ENCODE measurements at places on chromosomes 3 and 15.

DNA sequence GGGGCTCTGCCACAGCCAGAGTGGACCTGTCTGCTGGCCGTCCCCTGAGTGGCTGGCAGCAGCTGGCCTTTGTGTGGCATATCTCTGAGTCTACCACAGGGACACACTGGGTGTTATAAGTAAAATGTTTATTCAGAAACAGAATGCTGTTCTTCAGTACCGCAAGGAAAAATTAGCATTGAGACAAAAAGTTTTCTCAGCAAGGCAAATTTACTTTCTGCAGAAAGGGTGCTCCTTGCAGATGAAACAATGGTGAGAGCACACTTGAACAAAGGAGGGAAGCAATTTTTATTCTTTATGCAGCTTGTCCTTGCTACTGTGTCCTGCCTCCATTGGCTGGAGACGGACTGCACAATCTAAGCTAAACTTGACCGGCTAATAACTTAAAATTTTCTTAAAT is 4.0 kb downstream of the TMEM89 start:
- H3K36me3 ChIP-seq = no peaks in the 10 kb centered on the region
- no peaks in the 10 kb centered on the region for H3K4me1 ChIP-seq
- H3K27me3 ChIP-seq = no peaks in the 10 kb centered on the region
- no peak overlapping the region for H3K27ac ChIP-seq
- no peak overlapping the region for H3K4me3 ChIP-seq
- no peak for DNase-seq

DNA sequence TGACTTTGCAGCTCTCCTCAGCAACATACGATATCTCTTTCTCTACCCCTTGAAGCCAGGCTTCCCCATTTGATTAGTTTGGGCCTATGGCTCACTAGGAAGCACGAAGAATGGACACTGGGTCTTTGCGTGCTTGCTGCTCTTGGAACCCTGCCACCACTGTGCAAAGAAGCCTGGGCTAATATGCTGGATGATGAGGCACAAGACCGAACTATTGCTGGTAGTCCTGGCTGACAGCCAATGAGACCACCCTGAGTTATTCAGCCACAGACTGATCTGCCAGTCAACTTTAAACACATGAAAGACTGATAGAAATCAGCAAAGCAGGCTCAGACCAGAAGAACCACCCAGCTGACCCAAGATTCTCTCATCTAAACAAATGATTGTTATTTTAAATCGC is 250.3 kb downstream of the CBLB start:
- DNase-seq = no peak
- no peaks in the 10 kb centered on the region for H3K4me1 ChIP-seq
- H3K27me3 ChIP-seq = no peaks in the 10 kb centered on the region
- H3K4me3 ChIP-seq = no peak overlapping the region
- no peaks in the 10 kb centered on the region for H3K36me3 ChIP-seq
- no peak overlapping the region for H3K27ac ChIP-seq

- H3K4me3 ChIP-seq = no peak overlapping the region
- DNase-seq = no peak
- no peaks in the 10 kb centered on the region for H3K27me3 ChIP-seq
- no peak overlapping the region for H3K27ac ChIP-seq
- H3K4me1 ChIP-seq = no peaks in the 10 kb centered on the region
Measured at GRCh38 chr15:75659141-75659771, 11.5 kb downstream of the SNX33 start.

DNA sequence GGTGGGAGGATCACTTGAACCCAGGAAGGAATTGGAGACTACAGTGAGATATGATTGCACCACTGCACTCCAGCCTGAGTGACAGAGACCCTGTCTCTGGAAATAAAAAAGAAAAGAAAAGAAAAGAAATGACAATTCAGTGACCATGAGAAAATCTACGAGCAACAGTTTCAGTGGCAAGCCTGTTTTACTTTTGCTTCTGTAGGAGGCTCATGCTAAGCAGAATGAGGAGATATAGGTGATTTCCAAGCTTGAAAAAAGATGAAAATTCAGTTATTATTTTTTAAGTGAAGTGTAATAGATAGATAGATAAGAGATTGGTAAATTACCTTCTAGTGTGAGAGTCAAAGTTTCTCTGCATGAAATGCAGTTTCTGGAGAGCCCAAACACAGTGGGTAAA is 651.1 kb downstream of the GRM7 start:
- no peak for DNase-seq
- no peak overlapping the region for H3K27ac ChIP-seq
- H3K4me1 ChIP-seq = no peaks in the 10 kb centered on the region

DNA sequence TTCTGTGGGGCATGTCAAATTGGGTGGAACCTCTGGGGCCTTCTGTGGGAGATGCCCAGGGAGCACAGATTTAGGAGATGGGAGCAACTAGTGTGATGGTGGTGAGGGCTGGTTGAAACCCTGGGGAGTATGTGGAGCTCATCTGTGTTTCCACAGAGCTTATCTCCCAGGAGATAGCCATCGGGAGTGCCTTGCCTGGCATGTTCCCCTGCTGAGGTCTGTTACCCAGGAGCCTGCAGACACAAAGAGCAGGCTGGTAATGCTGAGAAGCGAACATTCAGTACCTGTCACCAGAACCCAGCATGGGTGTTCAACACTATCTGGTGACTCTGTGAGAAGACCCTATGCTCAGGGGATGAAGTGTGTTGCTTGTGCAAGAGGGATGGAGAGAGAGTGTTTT is 85.0 kb downstream of the CLSTN2 start:
- no peak overlapping the region for H3K27ac ChIP-seq
- no peaks in the 10 kb centered on the region for H3K27me3 ChIP-seq
- H3K36me3 ChIP-seq = no peaks in the 10 kb centered on the region
- no peaks in the 10 kb centered on the region for H3K4me1 ChIP-seq
- no peak overlapping the region for H3K4me3 ChIP-seq

DNA sequence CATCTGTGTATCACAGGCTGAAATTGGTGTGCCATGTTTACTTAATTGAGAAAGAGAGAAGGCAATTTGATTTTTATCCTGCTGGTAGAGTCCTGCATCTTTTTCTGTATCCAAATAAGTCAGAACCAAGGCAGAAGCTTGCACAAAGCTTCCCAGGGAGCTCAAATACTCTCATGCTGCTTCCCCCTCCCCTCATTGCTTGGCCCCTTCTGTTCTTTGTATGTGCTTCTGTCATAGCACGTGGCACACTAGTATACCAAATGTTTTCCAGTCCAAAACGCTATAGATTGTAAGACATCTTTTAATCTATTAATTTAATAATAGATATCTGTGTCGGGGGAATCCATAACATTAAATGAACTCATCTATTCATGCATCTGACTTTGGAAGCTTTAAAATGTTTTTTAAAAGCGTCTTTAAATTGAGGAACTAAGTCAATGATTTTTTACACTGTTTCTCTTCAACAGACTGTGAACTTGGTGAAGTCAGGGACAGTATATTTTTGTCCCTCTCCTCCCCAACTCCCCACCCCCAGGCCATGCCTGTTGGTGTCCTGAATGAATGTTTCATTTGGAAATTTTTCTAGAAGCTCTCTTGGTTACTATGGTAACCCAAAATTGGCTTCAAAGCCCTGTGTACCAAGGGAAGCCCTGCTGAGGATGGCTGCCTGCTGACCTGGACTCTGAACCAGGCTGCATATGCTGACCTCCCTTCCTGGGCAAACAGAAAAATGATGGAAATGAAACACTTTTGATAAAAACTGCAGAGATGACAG is 26.2 kb upstream of the SLC35G2 start:
- H3K27me3 ChIP-seq = no peaks in the 10 kb centered on the region
- H3K4me3 ChIP-seq = no peak overlapping the region
- no peak for DNase-seq
- H3K36me3 ChIP-seq = no peaks in the 10 kb centered on the region

DNA sequence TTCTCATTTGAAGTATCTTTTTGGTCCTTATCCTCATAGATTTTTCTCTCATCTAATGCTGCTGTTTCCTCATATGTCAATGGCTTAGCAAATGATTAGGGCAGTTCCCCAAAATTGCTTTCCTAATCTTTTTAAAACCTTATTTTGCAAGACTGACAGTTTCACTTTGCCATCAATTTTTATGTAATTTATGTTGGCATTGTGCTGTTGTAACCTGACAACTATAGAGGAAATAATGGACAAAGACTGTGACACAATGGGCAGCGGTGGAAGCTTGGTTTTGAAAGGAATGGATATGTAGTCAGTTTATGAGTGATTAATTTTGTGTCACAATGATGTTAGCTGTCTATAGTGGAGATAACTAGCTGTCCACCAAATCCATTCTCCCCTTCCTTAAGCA is 10.6 kb upstream of the SH3BP5 start:
- DNase-seq = no peak
- no peaks in the 10 kb centered on the region for H3K27me3 ChIP-seq
- no peaks in the 10 kb centered on the region for H3K36me3 ChIP-seq
- H3K4me3 ChIP-seq = no peak overlapping the region

- H3K27me3 ChIP-seq = no peaks in the 10 kb centered on the region
- DNase-seq = no peak
- no peaks in the 10 kb centered on the region for H3K4me1 ChIP-seq
- H3K4me3 ChIP-seq = no peak overlapping the region
Measured at GRCh38 chr15:45105586-45105985, 8.4 kb downstream of the DUOX2 start.

- no peaks in the 10 kb centered on the region for H3K36me3 ChIP-seq
- H3K27ac ChIP-seq = no peak overlapping the region
- H3K27me3 ChIP-seq = no peaks in the 10 kb centered on the region
- no peaks in the 10 kb centered on the region for H3K4me1 ChIP-seq
- no peak for DNase-seq
Measured at GRCh38 chr15:88322461-88322860, 65.9 kb upstream of the NTRK3 start.

- DNase-seq = peak; percentile 49
- H3K36me3 ChIP-seq = no peaks in the 10 kb centered on the region
- H3K4me1 ChIP-seq = no peaks in the 10 kb centered on the region
- no peaks in the 10 kb centered on the region for H3K27me3 ChIP-seq
- no peak overlapping the region for H3K4me3 ChIP-seq
- no peak overlapping the region for H3K27ac ChIP-seq
Measured at GRCh38 chr3:42831321-42831713, 22.1 kb downstream of the ACKR2 start.

GRCh38 chr3:40463579-40463978 is 6.4 kb downstream of the RPL14 start:
- H3K27ac ChIP-seq = peak overlapping the region; percentile 43
- no peaks in the 10 kb centered on the region for H3K27me3 ChIP-seq
- H3K4me1 ChIP-seq = peaks cover 24% of the 10 kb centered on the region
- DNase-seq = no peak
- peaks cover 11% of the 10 kb centered on the region for H3K36me3 ChIP-seq

DNA sequence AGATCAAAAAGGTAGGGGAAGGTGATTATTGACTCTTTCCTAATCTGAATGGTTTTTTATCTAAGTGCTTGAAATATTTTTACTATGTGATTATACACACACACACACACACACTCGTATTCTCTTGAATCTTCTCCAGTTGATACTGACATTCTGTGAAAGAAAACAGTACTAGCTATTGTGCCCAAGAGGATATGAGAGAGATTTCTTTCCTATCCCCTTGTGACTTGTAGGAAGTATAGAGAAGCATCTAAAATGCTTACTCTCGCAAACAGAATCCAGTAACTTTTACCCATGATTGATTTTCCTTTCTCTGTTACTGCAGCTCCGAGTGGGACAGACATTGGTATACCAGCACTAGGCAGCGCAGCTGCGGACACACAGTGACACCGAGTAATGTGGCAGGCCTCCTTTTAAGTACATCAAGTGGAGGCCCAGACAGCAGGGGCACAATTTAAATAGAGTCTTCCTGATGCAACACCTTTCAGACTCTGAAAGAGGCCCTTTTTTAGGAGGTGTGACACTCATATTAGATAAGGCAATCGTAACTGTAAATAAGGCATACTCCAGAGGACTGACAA is 421.0 kb upstream of the CNTN4 start:
- no peak for DNase-seq
- H3K36me3 ChIP-seq = no peaks in the 10 kb centered on the region
- no peaks in the 10 kb centered on the region for H3K4me1 ChIP-seq
- no peaks in the 10 kb centered on the region for H3K27me3 ChIP-seq
- no peak overlapping the region for H3K27ac ChIP-seq

DNA sequence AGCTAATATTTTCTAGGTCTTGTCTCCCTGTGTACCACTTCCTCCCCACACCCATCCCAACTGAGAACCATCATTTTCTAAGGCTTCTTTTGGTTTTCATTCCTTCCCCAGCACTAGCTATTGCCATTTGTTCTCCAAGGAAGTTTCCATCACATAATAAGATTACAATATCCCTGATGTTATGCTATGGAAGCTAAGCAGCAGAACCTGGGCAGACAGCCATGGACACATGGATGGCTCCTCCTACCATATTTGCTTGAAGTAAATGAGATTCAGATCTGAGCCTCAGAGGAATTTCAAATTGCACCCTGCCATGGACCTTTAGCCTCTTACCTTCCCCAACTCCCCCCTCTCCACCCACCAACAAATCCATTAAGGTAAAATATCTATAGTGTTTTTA is 31.5 kb downstream of the GASK1A start:
- H3K27ac ChIP-seq = no peak overlapping the region
- no peaks in the 10 kb centered on the region for H3K27me3 ChIP-seq
- H3K4me3 ChIP-seq = no peak overlapping the region

GRCh38 chr15:62834686-62835329 is 207.7 kb upstream of the TPM1 start:
- no peaks in the 10 kb centered on the region for H3K4me1 ChIP-seq
- no peak for DNase-seq
- H3K27me3 ChIP-seq = no peaks in the 10 kb centered on the region
- no peak overlapping the region for H3K27ac ChIP-seq

Measured in naive thymus-derived CD4-positive, alpha-beta T cell (primary cell).